ENCODE measurements at places on chromosomes 13 and 19.

- H3K4me3 ChIP-seq = no peak overlapping the region
- H3K27ac ChIP-seq = no peak overlapping the region
- H3K36me3 ChIP-seq = no peaks in the 10 kb centered on the region
- H3K4me1 ChIP-seq = no peaks in the 10 kb centered on the region
- no peaks in the 10 kb centered on the region for H3K27me3 ChIP-seq
Measured at GRCh38 chr13:87712012-87712411, 40.8 kb downstream of the SLITRK5 start.

GRCh38 chr19:40283414-40284250, 1.5 kb downstream of the AKT2 start:
- H3K27me3 ChIP-seq = no peaks in the 10 kb centered on the region
- peaks cover 13% of the 10 kb centered on the region for H3K36me3 ChIP-seq
- no peak overlapping the region for H3K27ac ChIP-seq
- no peak for DNase-seq
- H3K4me1 ChIP-seq = peaks cover 8% of the 10 kb centered on the region

GRCh38 chr19:31071136-31071855, 277.9 kb downstream of the TSHZ3 start:
- H3K4me1 ChIP-seq = peaks cover 4% of the 10 kb centered on the region
- H3K4me3 ChIP-seq = no peak overlapping the region
- H3K27me3 ChIP-seq = no peaks in the 10 kb centered on the region
- H3K27ac ChIP-seq = no peak overlapping the region
- no peak for DNase-seq

- H3K36me3 ChIP-seq = no peaks in the 10 kb centered on the region
- no peak for DNase-seq
- no peak overlapping the region for H3K27ac ChIP-seq
Measured at GRCh38 chr13:112708560-112709240, 18.9 kb downstream of the ATP11A start.

GRCh38 chr19:19538785-19539166, 711 bp downstream of the CILP2 start:
- H3K4me1 ChIP-seq = no peaks in the 10 kb centered on the region
- no peak overlapping the region for H3K27ac ChIP-seq
- no peaks in the 10 kb centered on the region for H3K27me3 ChIP-seq
- H3K36me3 ChIP-seq = peaks cover 10% of the 10 kb centered on the region
- DNase-seq = no peak

- H3K27ac ChIP-seq = no peak overlapping the region
- DNase-seq = no peak
- no peaks in the 10 kb centered on the region for H3K4me1 ChIP-seq
- H3K4me3 ChIP-seq = no peak overlapping the region
Measured at GRCh38 chr13:37899753-37900152, 30.2 kb upstream of the TRPC4 start.

DNA sequence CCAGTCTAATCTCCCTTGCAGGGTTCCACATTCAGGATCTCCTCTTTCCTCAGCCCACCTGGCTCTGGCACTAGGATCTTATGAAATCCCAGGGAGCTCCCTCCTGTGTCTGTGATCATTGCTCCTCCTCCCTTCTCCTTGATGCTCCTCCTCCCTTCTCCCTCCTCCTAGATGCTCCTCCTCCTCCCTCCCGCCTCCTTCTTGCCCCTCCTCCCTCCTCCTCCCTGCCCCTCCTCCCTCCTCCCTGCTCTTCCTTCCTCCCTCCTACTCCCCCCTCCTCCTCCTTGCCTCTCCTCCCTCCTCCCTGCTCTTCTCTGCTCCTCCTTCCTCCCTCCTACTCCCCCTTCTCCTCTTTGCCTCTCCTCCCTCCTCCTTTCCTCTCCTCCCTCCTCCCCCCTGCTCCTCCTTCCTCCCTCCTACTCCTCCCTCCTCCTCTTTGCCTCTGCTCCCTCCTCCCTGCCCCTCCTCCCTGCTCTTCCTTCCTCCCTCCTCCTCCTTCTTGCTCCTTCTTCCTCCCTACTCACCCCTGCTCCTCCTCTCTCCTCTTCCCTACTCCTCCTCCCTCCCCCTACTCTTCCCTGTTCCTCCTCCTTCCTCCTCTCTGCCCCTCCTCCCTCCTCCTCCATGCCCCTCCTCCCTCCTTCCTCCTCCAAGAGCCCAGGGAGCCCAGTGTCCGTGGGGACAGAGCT, 14.9 kb upstream of the ZBTB7A start:
- H3K27me3 ChIP-seq = no peaks in the 10 kb centered on the region
- H3K4me3 ChIP-seq = no peak overlapping the region
- DNase-seq = no peak
- no peak overlapping the region for H3K27ac ChIP-seq
- no peaks in the 10 kb centered on the region for H3K4me1 ChIP-seq
- no peaks in the 10 kb centered on the region for H3K36me3 ChIP-seq

- H3K4me3 ChIP-seq = no peak overlapping the region
- H3K36me3 ChIP-seq = no peaks in the 10 kb centered on the region
- no peak overlapping the region for H3K27ac ChIP-seq
- H3K4me1 ChIP-seq = peaks cover 12% of the 10 kb centered on the region
- peaks cover 2% of the 10 kb centered on the region for H3K27me3 ChIP-seq
Measured at GRCh38 chr19:30266687-30267086, 105.5 kb upstream of the ZNF536 start.

- DNase-seq = no peak
- no peaks in the 10 kb centered on the region for H3K27me3 ChIP-seq
- no peak overlapping the region for H3K4me3 ChIP-seq
- no peaks in the 10 kb centered on the region for H3K4me1 ChIP-seq
- H3K36me3 ChIP-seq = no peaks in the 10 kb centered on the region
Measured at GRCh38 chr19:30999726-31000125, 349.5 kb downstream of the TSHZ3 start.

DNA sequence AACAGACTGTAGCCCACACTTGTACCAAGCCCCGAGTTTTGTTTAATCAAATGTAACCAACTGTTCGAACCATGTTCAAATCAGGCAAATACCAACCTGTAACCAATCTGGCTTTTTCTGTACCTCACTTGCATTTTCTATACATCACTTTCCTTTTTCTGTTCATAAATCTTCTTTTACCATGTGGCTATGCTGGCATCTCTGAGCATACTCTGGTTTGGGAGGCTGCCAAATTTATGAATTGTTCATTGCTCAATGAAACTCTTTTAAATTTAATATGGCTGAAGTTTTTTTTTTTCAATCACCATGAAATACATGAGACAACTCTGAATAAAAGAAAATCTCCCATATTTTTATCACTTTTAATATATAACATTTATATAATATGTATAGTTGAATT, 256.1 kb downstream of the SLITRK6 start:
- no peaks in the 10 kb centered on the region for H3K27me3 ChIP-seq
- no peak overlapping the region for H3K4me3 ChIP-seq
- H3K27ac ChIP-seq = no peak overlapping the region
- DNase-seq = no peak

DNA sequence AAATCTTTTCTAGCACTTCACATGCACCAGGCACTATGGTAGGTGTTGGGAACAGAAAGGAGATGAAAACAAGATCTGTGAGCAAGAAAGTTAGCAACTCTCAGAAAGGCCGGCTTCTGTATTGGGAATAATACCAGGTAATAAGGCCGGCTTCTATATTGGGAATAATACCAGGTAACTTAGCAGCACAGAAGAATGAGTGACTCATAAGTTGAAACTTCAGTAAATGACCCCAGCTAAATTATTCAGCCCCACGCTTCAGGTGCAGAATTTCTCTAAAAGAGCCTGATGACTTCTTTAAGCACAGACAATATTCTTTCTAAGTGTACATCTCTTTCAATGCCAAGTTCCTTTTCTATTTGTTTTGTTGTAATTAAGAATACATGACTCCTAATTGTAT, 151.3 kb downstream of the MYO16 start:
- H3K4me3 ChIP-seq = no peak overlapping the region
- no peaks in the 10 kb centered on the region for H3K27me3 ChIP-seq

- peak; percentile 62 for DNase-seq
- no peak within 1 kb of the TSS for H3K27ac ChIP-seq
- H3K36me3 ChIP-seq = no peaks in the 10 kb centered on the region
- peak within 1 kb of the TSS; percentile 91 for H3K4me3 ChIP-seq
- peaks cover 20% of the 10 kb centered on the region for H3K27me3 ChIP-seq
Measured at GRCh38 chr13:43878892-43879754, at the start of gene CCDC122. TSS of gene CCDC122 (minus strand) at chr13:43879740. CDS start at chr13:43869376, 10,364 bp downstream.

GRCh38 chr19:51959791-51960190, 26.8 kb downstream of the ZNF350 start:
- DNase-seq = no peak
- no peak overlapping the region for H3K4me3 ChIP-seq
- H3K4me1 ChIP-seq = no peaks in the 10 kb centered on the region

DNA sequence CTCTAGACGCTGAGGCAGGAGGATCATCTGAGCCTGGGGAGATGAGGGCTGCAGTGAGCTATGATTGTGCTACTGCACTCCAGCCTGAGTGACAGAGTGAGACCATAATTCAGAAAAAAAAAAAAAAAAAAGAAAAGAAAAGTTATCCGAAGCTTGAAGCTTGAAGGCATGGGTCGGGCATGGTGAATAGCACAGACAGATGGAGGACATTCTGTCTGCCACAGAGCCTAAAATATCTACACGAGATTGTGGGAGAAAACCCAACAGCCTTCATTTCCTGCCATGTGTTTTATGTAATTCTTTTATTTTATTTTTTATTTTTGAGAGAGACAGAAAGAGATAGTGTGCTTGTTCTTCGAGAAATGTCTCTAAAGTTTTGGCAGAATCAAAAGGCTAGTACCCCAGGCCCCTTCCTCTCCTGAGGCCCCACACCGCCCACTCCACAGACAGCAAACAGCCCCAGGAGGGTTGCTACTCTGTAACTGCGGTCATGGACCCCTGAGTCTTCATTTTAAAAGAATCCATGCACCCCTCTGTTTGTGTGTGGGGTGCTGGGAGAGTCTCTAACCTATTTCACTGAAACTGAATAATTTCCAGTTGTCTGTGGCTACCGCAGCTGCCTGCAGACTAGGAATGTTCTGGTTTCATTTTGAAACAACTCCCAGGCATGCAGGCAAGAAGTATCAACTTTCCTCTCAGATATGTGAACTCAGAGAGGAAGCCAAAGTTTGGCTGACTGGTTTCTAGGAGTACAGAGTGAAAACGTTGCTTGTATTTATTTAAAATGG, 38.4 kb upstream of the RCBTB2 start:
- no peaks in the 10 kb centered on the region for H3K36me3 ChIP-seq
- DNase-seq = no peak
- H3K4me1 ChIP-seq = no peaks in the 10 kb centered on the region

DNA sequence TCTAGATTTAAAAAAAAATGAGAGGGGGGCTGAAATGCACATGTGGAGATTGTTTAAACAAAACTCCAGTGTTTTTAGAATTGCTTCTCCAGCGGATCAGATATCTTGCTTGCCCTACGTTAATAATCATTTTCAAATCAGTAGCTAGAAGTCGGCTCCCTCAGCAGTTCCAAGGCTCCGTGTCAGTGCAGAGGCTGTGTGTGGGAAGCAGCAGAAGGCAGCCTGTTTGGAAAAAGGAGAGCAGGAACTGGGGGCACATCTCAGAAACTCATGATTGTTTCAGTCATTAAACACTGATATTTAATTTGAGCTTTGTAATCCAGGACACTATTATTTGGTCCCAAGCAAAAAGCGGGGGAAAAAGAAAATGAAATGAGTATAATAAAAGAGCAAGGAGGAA, 50.9 kb downstream of the SOX21 start:
- H3K36me3 ChIP-seq = no peaks in the 10 kb centered on the region
- H3K27ac ChIP-seq = peak overlapping the region; percentile 3
- H3K4me3 ChIP-seq = peak overlapping the region; percentile 7
- peaks cover 49% of the 10 kb centered on the region for H3K4me1 ChIP-seq
- DNase-seq = no peak
- no peaks in the 10 kb centered on the region for H3K27me3 ChIP-seq

GRCh38 chr19:51652266-51652665, 5.6 kb upstream of the SIGLEC14 start:
- H3K36me3 ChIP-seq = no peaks in the 10 kb centered on the region
- H3K27me3 ChIP-seq = no peaks in the 10 kb centered on the region
- no peak overlapping the region for H3K27ac ChIP-seq
- no peaks in the 10 kb centered on the region for H3K4me1 ChIP-seq

DNA sequence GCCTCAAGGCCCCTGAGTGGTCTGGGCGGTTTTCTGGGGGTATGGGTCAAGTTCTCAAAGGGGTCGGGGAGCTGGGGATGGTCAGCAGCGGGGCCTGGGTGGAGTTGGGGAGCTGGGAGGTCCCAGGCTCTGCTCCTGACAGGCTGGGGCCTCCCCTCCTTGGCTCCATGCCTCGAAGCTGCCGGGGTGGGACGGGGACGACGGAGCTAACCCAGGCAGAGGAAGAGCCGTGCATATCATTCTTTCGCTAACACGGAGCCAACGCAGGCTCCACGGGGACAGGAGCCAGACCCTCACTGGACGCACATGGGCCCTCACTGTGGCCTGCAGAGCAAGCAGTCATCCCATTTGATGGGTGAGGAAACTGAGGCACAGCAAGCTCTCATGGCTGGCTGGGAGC, 25.8 kb upstream of the CACTIN start:
- H3K4me1 ChIP-seq = no peaks in the 10 kb centered on the region
- peaks cover 30% of the 10 kb centered on the region for H3K36me3 ChIP-seq
- H3K27ac ChIP-seq = no peak overlapping the region
- no peaks in the 10 kb centered on the region for H3K27me3 ChIP-seq

DNA sequence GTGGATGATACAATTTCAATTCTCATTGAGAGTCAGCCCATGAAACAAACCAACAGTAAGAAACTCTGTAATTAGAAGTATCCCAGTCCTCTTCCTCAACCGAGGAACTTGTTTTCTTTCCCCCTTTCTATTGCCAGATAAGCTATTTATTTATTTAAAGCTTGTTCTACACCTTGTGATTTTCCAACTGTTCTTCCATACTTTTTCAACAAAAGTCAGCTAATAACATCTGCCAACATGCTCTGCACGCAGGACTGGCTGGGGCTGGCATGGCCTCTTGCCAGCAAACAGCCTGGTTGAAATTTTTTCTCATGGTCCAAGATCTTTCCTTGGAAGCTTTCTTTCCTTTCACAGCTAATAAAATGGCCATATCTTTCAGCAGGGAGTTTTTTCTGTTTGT, 2.9 kb upstream of the IRS2 start:
- DNase-seq = no peak
- H3K27me3 ChIP-seq = no peaks in the 10 kb centered on the region
- H3K4me3 ChIP-seq = no peak overlapping the region

DNA sequence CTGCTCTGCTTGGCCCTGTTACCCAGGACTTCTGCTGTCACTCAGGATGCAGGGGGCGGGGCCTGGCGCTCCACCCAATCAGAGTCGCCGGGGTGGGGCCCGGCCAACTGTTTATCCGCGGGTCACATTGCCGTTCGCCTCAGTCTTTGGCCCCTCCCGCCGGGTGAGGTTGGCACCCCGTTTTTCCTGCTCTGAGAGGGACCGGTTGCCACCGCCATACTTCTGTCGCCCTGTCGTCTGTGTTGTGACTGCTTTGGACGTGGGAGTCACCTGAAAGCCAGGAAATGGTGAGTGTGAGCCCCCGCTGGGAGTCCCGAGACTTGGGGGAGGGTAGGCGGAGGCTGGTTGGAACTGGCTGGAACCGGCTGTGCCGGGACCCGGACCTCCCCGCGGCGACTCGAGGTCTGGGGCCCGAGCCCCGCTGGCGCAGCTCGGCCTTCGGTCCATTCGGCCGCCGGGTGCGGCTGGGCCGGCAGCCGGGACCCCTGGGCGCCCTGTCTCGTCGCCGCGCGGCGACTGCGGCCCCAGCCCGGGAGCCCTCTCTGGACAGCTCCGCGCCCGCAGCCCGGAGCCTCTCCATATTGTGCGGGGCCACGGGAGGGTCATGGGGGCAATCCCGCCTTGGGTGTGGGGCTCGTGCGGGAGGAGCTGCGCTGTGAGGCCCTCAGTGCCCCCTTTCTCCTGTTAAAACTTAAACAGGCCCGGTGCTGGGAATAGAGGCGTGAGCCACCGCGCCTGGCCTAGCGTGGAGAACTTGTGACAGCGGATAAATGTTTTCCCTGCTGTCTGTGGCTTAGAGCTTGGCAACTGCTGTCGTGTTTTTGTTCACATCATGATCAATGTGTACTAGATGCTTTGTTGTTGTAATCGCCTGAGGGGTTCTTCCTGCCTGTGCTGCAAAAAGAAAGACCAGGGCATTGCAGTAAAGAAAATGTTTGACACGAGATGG, at the start of gene ZNF844:
ZNF844 (plus strand) TSS at position 142 of the 949 bp plus-strand sequence; CDS start at position 285, 143 bp downstream.
- H3K27me3 ChIP-seq = no peaks in the 10 kb centered on the region
- peaks cover 3% of the 10 kb centered on the region for H3K4me1 ChIP-seq
- no peaks in the 10 kb centered on the region for H3K36me3 ChIP-seq

Measured in neuronal stem cell (in vitro differentiated cells).